ELR (cell line): ENCODE measurements at places on chromosomes 4 and X.

GRCh38 chr4:156191044-156191781 is 237.5 kb upstream of the CTSO start:
- no peak for DNase-seq

DNA sequence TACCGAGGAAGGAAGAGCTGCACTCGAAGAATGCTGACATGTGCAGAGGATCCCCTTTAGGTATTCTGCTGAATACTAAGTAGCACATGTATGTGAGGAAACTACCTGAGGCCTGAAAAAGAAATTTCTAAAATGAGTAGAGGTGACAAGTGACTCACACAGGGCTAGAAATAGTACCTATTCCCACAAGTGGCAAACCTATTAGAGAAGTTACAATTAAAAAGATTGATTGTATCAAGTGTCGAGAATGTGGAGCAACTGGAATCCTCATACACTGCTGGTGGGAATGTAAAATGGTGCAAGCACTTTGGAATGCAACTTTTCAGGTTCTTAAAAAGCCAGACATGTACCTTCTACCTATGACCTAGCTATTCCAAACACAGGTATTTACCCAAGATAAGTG is 47.4 kb downstream of the CCSER1 start:
- DNase-seq = no peak

- DNase-seq = no peak
Observed at GRCh38 chrX:101037231-101037630, 14.7 kb downstream of the TRMT2B start.

DNA sequence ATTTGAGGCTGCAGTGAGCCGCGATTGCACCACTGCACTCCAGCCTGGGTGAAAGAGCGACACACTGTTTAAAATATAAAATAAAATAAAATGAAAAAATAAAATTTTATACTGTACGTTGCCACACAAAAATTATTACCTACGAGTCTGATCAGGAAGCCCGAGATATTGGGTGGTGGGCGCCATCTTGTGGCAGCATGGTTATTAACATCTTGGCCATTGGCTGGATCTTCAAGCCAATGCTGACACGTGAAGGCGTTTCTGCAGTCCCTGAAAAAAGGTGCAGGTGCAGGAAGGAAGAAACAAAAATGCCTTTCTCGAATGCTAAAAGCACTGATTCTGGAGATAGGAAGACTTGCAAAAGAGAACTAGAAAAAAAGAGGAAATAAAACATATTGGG is 4.9 kb upstream of the TLR8 start:
- DNase-seq = peak; percentile 52

DNA sequence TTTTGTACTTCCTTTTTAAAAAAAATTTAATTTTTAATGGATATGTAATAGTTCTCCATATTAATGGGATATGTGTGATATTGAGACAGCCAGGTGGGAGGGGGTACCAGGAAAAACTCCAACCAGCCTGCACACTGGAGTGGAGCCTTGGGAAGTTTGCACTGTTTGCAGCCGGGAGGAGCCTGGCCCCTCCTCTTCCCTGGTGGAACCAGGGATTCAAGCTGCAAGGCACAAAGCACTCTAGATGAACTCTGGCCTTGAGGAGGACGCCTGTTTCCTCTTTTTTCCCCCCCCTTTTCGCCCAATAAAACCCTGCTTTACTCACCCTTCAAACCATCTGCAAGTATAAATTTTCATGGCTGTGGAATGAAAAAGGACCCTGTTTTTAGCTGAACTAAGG is 48.2 kb upstream of the GC start:
- no peak for DNase-seq

- DNase-seq = peak; percentile 97
Observed at GRCh38 chr4:74682567-74683359, 111.6 kb downstream of the BTC start.

GRCh38 chrX:28854637-28855036 is 267.4 kb downstream of the IL1RAPL1 start:
- no peak for DNase-seq
